ENCODE measurements at places on chromosomes 13 and 19. TPM values are rescaled to one million over a fixed set of nuclear protein-coding genes. Genes with fewer than 3 reads are reported as not detected.
A peak's percentile ranks its signal among the peaks of the same experiment; 100 is the strongest.

The ZNF85 gene
- total RNA-seq, result 45.3 TPM

The WDR87 gene
- total RNA-seq, result 1.7 TPM

The TINCR gene
- 4.8 TPM for total RNA-seq

The FOXA3 gene
- total RNA-seq, result not detected

The ELOF1 gene
- total RNA-seq, result 8.7 TPM

The CCNA1 gene
- not detected for total RNA-seq

The TEX29 gene
- total RNA-seq, result not detected

The MIR17HG gene
- 7.9 TPM for total RNA-seq

The CXCL17 gene
- not detected for total RNA-seq

GRCh38 chr19:52296400-52296772 is 583 bp upstream of the ZNF480 start:
- DNase-seq, result no peak

GRCh38 chr19:51427201-51427600 is 9.8 kb upstream of the SIGLEC10 start:
- no peak for DNase-seq

DNA sequence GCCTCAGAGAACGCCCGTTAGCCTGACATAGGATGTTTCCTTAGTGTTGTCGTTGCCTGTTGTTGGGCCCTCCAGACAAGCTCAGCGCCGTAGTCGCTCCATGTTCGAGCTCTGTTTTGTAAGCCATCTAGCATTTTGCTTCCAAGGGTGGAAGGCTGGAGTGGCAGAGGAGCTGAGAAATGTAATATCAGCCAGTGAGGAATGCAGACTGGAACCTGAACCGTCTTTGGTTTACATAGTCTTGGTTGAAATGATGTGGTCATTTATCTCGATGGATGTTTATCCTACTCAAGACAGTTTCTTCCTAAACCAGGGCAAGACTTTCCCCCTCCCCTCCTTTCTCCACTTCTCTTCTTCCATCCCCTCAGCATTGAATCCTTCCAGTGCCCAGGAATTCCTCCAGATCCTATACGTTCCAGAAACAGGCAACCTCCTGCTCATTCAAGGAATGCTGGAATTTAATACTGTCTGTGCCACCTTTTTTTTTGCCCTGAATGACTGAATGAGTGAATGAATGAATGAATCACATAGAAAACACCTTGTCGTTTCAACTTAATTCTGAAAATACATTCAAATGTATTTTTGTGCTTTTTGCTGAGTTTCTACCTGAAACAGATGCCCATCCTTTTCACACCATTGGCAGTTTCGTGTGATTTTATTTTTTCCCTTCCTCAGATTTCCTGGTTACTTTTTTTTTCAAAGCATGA is 109.5 kb upstream of the MBNL2 start:
- no peak for DNase-seq

- no peak for DNase-seq
Measured at GRCh38 chr19:12782174-12782423, 6.7 kb upstream of the HOOK2 start.

- DNase-seq, result peak; percentile 40
Measured at GRCh38 chr13:75760131-75761021, 124.2 kb downstream of the LMO7 start.

DNA sequence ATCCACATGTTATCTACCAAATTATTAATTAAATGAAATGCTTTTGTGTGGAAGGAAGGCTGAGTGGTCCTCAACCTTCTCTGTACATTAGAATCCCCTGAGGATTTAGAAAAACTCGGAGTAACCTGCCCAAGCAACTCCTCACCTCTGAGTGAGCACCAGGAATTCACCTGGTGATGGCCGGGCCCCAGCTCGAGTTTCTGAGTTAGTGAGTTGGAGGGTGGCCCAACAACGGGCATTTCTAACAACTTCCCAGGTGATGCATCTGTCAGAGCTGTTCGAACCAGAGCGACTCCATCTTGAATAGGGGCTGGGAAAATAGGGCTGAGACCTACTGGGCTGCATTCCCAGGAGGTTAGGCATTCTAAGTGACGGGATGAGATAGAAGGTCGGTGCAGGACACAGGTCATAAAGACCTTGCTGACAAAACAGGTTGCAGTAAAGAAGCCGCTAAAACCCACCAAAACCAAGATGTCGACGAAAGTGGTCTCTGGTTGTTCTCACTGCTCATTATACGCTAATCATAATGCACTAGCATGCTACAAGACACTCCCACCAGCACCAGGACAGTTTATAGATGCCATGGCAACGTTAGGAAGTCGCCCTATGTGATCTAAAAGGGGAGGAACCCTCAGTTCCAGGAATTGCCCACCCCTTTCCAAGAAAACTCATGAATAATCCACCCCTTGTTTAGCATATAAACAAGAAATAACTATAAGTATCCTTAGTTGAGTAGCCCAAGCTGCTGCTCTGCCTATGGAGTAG is 44.2 kb upstream of the SHISA2 start:
- no peak for DNase-seq

GRCh38 chr19:49646586-49646985 is 4.6 kb downstream of the SCAF1 start:
- DNase-seq, result no peak

DNA sequence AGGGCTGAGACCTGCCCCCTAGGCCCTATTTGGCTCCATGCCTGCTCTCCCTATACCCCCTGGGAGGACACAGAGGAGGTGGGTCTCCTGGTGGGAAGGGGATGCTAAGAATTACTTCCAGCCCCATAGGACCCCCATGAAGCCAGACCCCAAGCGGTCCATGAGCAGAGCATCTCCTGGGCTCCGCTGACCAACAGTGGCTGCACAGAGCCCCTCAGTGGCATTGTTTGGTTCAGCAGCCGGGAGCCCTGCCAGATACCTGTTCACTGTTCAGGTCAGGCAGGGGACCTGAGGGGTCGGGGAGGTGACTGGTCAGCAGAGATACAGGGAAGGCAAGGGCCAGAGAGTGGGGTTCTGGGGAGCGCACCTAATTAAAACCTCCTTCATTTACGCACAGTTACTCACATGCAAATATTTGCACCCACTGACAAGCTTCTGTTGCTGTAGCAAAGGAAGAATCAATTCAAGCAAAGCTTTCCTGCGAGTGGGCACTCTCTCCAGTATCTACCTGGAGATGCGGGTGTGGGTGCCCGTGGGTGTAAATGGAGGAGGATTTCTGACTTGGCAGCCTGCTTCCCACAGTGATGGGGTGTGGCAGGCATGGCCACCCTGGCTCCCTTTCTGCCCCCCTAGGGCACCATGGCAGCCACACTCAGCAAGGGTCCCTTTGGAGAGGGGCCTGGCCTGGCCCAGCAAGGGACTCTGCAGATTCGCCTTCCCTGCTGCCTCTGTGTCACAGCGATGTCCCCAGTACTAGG is 83.5 kb downstream of the CHST8 start:
- DNase-seq, result no peak

- no peak for DNase-seq
Measured at GRCh38 chr19:2392366-2392765, 32.3 kb downstream of the TMPRSS9 start.

- DNase-seq, result peak; percentile 90
Measured at GRCh38 chr13:33554919-33555791, 262.8 kb upstream of the RFC3 start.

DNA sequence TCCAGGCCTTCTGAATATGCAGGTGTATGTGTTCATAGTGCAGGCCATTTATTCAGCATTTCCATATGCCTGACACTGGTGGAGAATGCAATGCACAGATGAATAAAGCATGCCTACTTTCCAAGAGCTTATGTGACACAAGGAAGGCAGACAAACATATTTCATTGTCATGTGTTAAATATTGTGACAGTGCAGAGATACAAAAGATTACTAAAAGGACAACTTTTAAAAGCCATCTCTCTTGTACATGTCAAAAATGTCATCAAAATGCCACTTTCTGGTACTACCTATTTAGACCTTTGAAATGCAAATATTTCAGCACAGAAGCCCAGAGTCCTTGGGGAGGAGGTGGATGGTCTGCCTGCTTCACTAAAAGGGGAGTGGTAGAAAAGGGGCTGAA is 254.5 kb downstream of the FGF14 start:
- DNase-seq, result no peak

- DNase-seq, result no peak
Measured at GRCh38 chr19:15108145-15108844, 1.1 kb downstream of the SYDE1 start.

DNA sequence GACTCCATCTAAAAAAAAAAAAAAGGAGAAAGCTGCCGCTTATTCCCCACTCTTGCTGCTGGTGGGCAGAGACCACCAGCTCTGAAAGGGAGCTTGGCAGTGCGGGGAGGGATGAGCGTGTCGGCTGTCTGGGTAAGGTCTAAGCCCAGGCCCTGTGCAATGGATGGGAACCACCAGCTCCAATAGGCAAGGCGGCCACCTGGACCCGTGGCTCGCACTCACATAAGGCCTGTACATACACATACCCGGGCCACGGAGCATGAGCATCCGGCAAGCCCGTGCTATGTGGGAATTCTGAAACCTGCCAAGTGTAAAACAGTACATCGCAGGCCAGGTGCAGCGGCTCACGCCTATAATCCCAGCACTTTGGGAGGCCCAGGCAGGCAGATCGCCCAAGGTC is 56.6 kb upstream of the USE1 start:
- DNase-seq, result no peak

DNA sequence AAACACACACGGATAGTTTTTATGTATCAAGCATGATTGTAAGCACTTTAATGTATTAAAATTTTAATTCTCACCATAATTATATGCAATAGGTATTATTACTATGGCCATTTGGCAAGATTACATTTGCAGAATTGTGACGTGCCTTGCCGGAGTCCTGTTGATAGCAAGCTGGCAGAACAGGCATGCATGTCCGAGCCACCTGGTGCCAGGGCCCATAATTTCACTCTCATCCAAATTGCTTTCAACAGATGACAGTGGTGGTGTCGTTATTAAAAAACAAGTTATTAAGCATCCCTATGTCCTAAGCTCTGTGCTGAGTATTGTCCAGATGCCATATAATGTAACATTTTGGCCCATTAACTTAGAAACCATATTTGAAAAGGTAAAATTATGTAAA is 374.3 kb downstream of the FOXO1 start:
- no peak for DNase-seq

GRCh38 chr13:112756511-112756966 is 66.7 kb downstream of the ATP11A start:
- DNase-seq, result no peak

- DNase-seq, result no peak
Measured at GRCh38 chr13:95470574-95471366, 81.8 kb upstream of the CLDN10 start.

DNA sequence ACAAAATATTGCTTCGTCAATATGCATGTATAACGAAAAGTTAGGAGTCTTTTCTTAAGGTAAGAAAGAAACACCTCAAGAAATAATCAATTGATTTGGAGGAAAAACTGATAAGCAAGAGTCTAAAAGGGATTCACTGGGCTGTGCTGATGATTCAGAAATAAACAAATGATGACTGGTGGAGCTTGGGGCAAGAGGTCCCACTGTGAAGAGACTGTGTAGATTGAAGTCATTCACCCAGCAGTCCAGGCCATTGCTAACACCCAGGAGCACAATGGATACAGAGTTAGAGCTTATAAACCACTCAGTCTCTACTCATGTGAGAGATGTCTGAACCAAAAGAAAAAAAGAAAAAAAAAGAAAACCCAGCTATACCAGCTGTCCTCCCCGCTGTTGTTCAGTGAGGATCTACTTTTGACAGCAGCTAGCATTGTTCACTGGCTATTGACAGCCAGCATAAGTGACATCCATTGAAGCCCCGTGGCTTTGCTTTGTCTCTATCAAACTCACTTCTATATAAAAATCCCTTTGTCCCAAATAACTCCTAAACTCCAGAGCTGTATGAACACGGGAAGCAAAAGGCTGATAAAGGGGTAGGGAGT is 255.5 kb downstream of the KCTD12 start:
- DNase-seq, result no peak

- peak; percentile 45 for DNase-seq
Measured at GRCh38 chr19:17424743-17425365, 5.0 kb downstream of the MVB12A start.

DNA sequence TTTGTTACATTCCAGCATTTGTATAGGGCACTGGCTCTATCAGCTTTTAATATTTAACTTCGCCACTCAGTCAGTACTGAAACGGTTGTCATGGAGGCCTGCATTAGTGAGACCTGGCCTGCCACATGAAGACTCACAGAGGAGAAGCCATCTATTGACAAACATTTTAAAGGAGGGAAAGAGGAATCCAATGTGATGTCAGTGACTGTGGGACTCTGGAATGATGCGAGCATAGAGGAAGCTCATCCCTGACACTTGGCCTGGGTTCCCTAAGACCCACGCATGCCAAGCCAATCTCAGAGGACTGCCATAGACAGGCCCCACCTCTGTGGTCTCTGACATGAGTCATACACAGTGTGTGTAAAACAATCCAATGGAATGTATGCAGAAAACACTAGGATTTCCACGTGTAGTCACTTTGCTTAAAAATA is 7.9 kb upstream of the DPY19L3 start:
- no peak for DNase-seq

- peak; percentile 8 for DNase-seq
Measured at GRCh38 chr13:53953183-53953582, 924.6 kb downstream of the OLFM4 start.

DNA sequence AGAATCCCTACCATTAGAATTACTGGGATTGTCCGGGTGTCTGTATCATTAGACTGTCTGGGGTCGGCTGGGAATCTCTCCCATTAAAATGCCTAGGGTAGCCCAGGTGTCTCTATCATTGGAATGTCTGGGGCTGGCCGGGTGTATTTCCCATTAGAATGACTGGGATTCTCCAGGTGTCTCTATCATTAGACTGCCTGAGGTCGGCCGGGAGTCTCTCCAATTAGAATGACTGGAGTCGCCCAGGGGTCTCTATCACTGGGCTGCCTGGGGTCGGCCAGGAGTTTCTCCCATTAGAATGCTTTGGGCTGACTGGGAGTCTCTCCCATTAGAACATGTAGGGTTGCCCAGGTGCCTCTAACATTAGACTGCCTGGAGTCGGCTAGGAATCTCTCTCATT is 1560.7 kb downstream of the UQCRFS1 start:
- no peak for DNase-seq

DNA sequence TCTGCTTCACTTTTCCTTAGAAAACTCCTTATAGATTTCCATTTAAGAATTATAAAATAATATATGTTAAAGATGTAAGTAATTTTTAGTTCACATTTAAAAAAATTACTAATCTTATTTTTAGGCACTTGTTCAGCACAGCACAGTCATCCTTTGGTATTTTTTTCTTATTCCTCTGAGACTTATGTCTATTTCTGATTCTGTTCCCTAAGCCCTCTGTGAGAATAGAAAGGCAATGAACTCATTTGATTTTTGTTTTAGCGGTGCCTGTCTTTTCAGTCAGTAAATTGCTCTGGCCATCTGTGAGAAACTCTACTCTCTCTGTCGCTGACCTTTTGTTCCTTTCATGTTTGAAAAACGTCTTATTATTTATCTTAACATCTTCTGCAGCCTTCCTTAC is 168.1 kb downstream of the PCDH17 start:
- no peak for DNase-seq

DNA sequence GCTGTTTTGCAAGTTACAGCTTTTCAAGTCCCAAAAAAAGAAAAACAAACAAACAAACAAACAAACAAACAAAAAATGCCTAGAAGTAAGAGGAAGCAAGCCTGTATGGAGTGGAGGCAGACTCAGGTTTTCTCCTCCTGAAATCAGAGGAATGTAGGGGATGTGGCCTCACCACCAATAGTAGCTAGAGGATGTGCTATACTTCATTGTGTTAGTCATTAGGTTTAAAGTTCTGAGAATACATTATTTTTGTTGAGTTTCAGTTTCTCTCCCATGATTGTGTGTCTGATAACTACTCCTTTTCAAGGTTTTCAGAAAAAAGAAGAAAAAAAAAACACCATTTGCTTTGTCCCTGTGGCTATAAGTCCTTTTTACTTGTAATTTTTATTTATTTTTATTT is 524.5 kb downstream of the GPC6 start:
- no peak for DNase-seq
